Naive thymus-derived CD8-positive, alpha-beta T cell (primary cell): ENCODE measurements at places on chromosomes 1 and 21.

DNA sequence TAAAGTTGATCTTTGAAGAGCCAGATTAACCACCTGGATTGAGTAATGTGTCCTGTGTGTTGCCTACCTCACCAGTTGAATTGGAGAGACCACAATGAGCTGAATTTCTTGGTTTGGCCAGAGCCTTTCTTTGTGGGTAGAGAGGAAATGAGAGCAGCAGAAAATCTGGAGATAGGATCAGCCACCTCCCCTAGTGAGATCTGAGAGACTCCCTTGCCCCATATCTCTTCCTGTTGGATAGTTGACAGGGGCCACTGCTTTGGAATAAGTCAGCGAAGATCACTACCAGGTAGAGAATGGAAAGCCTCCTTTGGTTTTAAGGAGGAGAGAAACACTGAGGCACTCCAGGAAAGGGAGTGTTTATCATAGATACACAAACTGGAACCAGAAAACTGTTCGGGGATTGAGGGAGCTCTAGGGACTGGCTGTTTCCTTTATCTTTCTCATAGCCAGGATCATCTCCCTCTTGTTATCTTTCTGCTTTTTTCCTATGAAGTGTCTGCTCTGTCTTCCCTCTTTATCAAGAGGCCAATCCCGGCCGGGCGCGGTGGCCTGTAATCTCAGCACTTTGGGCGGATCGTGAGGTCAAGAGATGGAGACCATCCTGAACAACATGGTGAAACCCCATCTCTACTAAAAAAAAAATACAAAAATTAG is 21.3 kb upstream of the ZNF326 start:
- no peak for DNase-seq

DNA sequence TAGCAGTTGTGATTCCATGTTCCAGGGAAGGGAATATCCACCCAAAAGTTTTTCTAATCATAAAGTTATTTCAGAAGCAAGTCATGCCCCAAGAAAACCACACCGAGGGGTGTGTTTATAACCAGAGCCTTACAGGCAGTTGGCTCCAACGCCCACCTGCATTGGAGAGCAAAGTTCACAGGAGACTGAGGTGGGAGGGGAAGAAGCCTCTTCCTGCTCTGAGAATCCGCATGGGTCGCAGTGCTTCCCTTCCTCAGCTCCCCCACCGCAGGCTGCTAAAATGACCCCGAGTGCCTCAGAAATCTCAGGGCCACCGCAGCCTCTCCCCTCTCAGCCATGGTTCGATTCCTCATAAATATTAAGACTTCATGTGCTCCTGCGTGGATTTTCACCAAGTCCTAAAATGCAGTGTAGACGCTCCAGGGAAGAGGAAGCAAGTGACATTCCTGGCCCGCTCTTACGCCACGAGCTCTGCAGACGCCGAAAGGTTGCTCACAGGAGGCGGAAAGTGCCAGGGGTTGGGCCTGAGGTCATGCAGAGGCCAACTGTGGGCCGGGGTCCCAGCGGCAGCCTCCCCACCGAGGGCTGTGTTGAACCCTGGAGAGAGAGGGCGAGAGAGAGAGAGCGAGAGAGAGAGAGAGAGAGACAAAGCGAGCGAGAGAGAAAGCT is 13.4 kb upstream of the SPSB1 start:
- DNase-seq: no peak

GRCh38 chr1:21626921-21627339 is 42.2 kb downstream of the RAP1GAP start:
- no peak for DNase-seq

- no peak for DNase-seq
Observed at GRCh38 chr21:21690068-21690665, 692.0 kb downstream of the NCAM2 start.

DNA sequence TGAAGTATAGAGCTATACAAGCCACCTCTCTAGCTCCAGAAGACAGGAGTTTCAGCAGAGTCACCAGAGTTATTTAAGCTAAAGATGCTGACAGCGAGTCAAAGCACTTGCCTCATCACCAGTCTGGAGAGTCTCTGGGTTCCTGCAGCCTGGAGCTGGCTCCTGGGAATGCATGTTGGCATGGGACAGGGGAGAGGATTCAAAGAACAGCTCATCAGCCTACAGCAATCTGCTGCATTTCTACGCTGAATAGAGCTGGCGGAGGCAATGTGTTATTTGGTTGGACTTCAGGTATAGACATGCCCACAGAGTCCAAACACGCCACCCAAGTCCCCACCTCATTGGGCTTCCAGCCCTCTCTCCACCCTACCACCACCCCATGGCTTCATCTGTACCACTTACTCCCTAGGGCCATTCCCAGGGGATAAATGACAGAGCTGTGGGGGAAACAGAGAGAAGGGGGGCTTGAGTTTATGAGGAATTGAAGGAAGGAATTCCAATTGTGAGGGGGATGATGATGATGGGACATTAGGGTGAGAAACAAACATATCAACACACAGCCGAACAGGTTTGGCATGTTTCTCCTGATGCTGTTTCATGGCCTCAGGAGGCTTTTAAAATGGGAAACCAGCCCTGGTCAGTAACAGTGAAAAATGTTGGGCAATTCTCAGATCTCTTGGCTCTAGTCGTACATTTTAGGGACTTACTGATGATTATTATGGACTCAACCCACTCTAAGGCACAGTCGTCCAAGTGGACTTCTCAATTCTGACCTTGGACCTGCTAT is 58.4 kb downstream of the PLEKHA6 start:
- DNase-seq: no peak

DNA sequence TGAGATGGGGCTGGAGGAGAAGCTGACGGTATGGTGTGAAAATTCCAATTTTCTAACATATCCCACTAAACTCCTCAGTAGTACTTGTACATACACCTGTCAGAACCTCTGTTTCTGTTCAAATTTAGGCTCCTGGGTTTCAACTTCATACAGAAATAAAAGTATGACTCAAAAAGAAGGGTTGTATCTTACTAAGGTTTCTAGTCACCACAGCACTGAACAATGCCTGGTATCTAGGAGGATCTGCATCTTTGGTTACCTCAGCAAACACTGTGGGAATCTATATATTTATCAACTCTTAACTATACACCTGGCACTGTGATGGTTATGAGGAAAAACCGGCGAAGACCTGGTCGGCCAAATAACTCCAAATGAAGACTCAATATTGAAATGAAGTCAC is 13.8 kb downstream of the RBM34 start:
- DNase-seq: no peak

- DNase-seq: no peak
Observed at GRCh38 chr1:210698661-210699060, 370.0 kb downstream of the HHAT start.

GRCh38 chr21:36642777-36643176 is 56.1 kb upstream of the SIM2 start:
- no peak for DNase-seq

DNA sequence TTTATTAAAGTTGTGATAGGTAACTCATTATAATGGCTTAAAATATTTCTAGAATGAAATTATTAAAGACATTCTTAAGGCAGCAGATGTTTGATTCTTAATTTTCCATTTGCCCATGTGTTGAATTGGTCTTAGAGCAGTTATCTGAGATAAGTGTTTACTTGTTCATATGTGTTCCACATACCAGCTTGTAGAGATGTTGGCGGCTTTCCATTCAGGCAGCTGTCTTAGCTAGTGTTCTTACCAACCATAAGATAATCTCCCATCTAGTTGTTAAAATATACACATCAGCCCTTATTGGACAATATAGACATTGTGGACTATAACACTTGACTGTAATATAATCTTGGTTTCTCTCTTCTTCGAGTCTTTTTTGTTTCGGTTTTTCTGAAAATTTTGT is 1372.9 kb upstream of the ADGRL2 start:
- no peak for DNase-seq

- no peak for DNase-seq
Observed at GRCh38 chr1:183578856-183579255, 11.4 kb downstream of the NCF2 start.

- DNase-seq: no peak
Observed at GRCh38 chr21:8991968-8992621, 1529.3 kb upstream of the TPTE start.

GRCh38 chr1:168179438-168180147 is 831 bp downstream of the TIPRL start:
- no peak for DNase-seq

- DNase-seq: no peak
Observed at GRCh38 chr1:236394879-236395229, 768 bp downstream of the EDARADD start.

DNA sequence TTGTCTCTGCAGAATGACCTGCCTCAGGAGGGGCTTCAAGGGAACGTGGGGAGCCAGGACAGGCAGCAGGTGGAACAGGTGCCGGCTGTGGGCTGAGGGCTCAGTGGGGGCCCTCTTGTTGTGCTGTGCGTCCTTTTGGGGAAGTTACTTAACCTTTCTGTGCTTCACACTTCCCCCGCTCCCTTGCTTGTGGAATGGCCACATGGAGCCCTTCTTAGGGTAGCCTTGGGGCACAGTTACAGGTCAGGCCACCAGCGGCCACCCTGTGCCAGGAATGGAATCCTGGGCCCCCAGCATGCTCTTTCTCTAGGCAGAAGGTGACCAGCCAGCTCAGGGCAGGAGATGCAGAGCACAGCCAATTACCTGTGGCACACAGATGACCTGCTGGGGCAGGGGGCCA is 2.6 kb downstream of the IKBKE start:
- no peak for DNase-seq

DNA sequence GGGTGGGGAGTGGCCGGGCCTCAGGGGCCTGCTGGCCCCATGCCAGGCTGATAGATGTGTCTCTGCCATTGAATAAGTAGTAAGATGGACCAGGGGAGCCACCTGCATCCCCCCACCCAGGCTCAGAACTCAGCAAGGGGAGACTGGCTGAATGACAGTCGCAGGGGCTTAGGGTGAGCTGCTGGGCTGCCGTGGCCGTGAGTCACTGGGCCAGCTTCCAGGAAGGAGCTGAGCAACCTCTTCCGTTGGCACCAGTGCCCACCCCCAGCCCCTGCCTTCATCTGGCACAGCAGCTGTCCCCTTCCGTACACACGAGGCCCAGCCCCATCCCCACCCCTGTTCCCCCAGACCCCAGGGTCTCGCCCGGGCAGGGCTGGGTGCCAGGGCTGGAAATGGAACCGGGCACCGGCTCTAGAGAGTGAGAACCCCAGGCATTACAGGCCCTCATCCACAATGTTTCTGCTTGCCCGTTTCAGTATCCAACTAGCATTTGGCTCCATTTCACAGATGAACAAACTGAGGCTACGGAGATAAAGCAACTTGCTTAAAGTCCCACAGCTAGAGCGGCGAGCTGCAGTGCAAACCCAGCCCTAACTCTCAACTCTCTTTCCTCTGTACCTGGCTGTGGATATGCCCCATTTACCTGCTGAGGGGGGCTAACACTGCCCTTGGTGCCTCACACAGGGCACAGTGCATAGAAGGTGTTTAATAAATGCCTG is 10.2 kb downstream of the WNT4 start:
- DNase-seq: no peak

DNA sequence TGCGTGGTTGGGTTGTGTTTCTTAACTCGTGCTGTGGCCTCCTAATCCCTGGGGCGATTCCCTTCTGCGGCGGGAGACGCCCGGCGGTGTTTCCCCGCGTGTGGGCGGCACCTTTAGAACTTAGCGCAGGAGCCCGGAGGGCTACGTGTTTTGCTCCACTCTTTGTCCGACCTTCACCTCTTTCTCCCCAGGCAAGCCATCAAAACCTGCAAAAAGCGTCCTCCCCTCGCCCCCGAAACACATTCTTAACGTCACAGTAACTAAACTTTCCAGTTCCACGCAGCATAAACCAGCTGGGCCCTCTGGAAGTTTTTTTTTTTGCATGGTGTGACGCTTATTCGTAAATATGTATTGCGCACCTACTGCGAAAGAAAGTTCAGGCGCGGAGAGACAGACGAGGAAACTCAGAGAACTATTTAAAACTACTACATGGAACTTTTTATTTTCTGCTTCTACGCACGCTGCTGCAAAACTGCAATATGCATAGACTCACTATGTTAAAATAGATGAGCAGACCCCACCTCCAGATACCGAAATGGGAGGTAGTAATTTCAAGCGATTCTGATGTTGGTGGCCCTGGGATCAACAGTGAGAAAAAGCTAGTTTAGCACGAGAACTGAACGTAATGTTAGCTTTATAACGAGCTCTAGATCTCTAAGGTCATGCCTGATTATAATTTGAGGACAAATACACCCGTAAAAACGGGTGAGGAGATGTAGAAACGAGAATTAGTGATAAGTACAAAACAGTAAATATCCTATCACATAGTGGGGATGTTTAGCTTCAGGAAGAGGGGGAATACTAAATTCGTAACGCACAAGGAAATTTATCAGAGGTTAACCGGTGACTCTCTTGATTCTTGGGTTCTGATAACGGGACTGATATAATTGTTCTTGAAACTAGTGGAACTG is 920 bp downstream of the MTR start:
- no peak for DNase-seq

DNA sequence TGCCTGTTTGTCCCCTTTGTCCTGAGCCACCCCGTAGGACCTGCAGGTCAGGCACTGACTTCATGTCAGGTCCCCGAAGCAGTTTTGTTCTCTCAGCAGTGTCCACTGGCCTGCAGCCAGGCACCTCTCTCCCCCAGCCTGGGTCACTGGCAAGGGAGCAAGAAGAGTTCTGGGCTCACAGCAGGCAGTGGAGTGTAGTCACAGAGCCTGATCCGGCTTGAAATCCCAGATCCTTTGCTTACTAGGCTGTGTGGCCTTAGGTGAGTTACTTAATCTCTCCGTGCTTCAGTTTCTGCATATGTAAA is 34.2 kb downstream of the L1TD1 start:
- no peak for DNase-seq

DNA sequence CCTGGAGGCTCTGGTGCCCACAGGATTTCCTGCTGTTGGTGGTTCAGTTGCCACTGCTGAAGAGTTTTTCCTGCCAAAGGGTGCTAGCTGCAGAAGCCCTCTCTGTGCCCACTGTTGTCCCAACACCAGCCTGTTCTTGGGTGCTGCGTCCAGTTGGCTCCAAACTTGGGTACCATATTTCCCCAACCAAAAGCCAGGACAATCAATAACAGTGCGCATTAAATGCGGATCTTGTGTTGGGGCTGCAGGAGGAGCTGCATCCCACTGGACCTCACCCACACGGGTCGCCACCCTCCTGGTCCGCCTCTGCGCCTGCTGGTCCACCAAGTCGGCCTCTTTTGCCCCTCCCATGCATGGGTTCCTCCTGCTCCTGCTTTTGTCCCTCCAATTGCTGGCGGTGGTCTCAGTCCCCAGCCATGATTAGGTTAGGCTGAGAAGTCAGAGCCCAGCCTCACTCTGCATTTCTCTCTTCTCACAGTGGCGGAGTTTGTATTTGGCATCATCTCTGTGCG is 9.8 kb downstream of the ABCG1 start:
- no peak for DNase-seq

DNA sequence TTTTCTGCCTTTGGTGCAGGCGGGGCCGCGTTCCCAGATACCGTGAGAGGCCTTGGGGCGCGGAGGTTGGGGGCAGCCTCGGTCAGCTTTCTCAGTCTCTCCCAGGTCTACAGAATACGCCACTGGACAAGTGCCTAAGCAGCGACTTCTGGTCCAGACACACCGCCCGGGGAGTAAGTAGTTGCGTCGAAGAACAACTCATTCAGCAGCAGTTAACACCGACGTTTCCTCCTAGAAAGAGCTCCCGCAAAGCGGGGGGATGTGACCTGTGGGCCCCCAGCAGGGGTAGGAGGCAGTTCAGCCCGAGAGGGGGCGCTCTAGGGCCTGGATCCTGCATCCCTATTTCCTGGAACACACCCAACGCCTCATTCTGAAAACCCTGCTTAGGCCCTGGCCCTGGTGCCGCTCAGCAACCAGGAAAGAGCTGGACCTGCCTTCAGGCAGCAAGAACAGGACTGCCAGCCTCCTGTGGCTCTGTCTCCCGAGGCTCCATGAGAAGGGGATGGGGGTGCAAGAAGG is 6.5 kb upstream of the BARHL2 start:
- DNase-seq: no peak
